ENCODE measurements at places on chromosomes 6 and 20. TPM values are rescaled to one million over a fixed set of nuclear protein-coding genes. Genes with fewer than 3 reads are reported as not detected.

DNA sequence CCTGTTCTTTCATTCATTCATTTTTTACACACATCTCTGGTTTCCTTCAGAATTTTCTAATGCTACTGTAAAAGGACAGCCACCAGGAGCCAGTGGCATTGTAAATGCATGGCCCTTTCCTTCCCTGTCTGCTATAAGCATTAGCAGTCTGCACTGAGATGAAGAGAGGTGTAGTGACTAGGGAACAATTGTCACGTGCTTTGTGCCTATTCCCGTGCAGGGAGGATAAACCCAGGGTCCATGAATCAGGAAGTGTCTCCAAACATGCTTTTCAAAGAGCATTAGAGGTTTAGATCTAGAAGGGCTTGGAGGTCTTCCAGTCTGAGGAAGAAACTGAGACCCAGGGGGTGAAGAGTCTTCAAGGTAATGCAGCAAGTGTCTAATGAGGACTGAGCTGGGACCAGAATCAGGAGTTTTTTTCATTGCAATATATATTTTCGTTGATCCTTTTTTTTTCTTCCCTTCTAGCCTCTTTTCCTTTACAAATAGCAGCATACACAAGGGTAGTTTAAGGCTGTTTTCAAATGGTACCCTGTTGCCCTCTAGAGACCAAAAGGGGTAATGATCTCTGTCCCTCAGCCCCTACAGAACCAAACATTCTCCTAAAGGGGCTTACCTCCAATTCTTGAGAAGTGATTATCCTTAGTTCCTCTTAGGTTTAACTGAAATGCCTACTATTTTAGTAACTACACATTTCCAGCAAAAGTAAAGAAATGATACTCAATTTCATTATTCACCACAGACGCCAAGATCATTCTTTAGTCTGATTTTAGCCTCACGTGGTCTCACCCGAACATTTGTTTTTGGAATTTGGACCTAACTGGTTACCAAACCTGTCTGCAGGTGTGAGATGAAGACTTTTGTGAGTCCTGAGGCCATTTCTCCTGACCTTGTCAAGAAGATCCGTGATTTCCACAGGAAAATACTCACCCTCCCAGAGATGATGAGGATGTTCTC lies 6.6 kb downstream of the TRIM15 start:
- no peak for DNase-seq

GRCh38 chr6:20211941-20212391 lies 303 bp downstream of the MBOAT1 start:
- DNase-seq: peak; percentile 75

DNA sequence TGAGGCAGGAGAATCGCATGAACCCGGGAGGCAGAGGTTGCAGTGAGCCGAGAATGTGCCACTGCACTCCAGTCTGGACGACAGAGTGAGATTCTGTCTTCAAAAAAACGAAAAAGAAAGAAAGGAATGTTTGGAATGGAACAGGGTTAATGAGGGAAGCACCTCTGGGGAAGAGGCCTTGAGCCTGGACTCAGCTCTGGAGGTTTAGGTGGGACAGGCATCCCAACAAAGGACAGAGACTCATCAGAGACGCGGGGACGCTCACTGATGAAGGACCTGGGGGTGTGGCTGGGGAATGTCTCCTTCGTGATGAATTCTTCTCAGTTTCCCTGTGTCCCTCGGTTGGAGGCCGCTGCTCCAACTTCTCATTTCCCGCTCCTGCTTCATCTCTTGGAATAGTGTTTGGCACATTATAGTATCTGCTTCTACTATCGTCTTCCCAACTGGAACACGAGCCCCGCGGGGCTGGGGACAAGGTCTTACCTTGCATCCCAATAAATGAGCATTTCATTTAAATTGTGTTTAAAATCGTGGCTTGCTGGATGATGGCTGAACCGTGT lies 27.6 kb downstream of the KIF25 start:
- no peak for DNase-seq

LY6G6D gene
- not detected for polyA plus RNA-seq

- DNase-seq: no peak
These were observed 140.5 kb upstream of the CST7 start for GRCh38 chr20:24808616-24809015.

DNA sequence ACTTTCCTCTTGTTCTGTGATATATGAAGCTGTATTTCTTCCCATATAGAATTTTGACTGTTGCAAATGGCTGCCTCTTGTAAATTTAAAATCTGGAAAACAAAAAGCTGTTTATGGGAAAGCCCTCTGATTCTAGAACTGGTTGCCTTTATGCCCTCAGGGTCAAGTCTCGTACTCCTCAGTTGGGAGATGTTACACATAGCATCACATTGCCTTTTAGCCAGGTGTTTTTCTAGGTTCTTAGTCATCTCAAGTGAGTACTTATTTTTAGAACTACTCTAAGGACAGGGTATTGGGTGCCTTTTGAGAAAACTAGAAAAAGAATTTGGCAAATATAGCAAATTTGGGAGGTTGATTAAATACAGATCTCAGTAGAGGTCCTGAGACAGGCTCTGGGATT lies 58.5 kb downstream of the ANKS1A start:
- no peak for DNase-seq

ERVFRD-1 gene
- 0.08 TPM for polyA plus RNA-seq

DNA sequence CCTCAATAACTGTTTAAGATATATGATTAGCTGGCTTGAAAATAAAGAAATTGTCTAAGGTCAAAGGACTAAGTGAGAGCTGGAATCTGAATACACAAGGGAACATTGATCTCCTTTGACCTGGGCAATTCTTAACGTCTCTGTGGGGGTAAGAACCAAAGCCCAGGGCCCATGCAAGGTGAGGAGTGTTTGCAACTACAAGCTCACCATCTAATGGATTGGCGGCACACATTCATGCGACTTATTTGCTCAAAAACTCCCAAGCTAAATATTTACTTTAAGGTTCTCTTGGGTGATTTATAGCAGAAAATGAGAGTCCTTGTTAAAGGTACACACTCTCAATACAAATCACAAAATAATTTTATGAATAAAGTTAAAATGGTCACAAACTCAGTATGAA lies 392.0 kb upstream of the FLRT3 start:
- no peak for DNase-seq

ANKEF1 gene
- 0.27 TPM for polyA plus RNA-seq

GRCh38 chr6:130815200-130816071 lies 11.8 kb upstream of the SMLR1 start:
- no peak for DNase-seq

TCF15 gene
- 14.1 TPM for polyA plus RNA-seq

LST1 gene
- 2.3 TPM for polyA plus RNA-seq

DNA sequence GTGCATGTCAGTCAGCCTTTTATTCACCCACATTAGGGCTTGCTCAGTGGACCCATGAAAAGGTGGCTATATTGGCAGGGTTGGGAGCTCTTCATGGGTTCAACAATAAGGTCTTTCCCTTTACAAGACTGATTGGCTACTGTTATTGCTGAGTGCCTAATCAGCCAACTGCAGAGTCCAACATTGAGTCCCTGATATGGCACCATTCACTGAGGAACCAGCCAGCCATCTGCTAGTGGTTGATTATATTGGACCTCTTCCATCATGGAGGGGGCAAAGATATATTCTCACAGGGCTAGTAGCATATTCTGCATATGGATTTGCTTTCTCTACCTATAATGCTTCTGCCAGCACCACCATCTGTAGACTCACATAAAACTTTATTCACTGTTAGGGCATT lies 69.9 kb downstream of the CDKAL1 start:
- no peak for DNase-seq

PRDM1 gene
- 0.53 TPM for polyA plus RNA-seq

DNA sequence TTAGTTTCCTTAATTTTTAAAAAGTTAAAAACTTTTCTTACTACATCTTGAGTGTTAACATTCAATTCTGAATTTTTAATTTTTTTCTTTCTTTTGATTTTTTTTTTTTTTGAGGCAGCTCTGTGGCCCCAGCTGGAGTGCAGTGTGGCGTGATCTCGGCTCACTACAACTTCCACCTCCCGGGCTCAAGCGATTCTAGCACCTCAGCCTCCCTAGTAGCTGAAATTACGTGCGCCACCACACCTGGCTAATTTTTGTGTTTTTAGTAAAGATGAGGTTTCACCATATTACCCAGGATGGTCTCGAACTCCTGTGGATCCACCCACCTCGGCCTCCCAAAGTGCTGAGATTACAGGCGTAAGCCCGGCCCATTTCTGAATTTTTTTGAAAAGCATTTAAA lies 1.2 kb downstream of the DDX43 start:
- DNase-seq: no peak

GRCh38 chr20:32366380-32366779 lies 8.2 kb downstream of the ASXL1 start:
- DNase-seq: no peak

DNA sequence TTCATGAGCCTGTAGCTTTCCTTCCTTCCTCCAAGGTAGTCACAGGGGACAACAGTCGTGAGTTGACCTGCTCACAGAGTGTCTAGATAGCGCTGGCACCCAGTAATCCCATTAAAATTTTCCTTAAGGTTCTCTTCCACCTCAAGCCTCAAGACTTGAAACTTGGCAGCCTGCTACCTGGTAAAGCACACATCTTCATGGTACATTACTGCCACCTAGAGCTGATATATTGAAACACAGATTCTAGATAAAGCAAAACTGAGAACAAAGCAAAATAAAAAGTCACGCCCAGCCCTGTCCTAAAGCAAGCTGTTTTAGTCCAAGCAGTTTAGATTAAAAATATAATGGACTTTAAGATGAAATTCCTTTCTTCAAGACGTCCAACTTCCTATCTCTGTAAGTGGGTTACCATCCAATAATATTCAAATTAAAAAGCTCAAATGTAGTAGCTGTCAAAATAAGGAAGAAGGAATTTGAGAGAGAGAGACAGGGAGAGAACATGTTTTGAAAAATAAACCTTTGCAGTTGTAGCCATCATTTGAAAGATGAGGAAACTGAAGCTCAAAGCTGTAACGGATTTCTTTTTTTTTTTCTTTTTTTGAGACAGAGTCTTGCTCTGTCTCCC lies 50.7 kb upstream of the CD83 start:
- DNase-seq: no peak

CCN6 gene
- not detected for polyA plus RNA-seq

DNA sequence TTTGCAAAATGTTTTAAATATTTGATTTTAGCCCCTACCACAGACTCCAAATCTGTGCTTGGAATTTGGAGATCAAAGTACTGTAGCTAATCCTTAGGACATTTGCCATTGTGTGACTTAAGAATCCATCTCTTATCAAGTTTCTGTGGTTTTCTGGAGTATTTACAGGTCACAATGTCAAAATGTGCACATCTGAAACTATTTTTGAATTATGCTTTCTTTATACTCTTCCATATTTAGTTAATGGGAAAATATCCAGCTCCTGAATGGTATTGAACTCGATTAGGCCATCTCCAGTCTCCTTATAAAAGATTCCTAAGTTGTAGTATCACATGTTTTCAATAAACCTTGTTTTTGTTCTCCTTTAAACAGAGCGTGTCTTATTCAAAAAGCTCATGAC lies 162.5 kb downstream of the KHDC1L start:
- no peak for DNase-seq

DNA sequence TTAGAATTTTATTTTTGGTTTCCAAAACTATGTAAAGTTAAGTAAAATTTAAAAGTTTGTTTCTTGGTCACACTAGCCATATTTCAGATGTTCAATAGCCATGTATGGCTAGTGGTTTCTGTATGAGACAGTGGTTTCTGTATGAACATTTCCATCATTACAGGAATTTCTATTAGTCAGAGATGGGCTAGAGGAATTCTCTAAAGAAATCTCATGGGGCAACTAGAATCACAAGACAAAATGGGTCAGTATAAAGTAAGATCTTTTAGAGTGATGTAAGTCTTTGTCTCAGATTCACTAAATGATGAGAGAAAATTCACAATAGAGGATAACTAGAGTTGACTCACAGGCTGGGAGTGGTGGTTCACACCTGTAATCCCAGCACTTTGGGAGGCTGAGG lies 149.0 kb downstream of the FUT9 start:
- DNase-seq: no peak

- no peak for DNase-seq
These were observed 18.9 kb upstream of the CALHM5 start for GRCh38 chr6:116492331-116493067.

GRCh38 chr20:19628570-19629134 lies 129.4 kb upstream of the RIN2 start:
- DNase-seq: peak; percentile 27

BMP7 gene
- 5.1 TPM for polyA plus RNA-seq

SLC17A1 gene
- polyA plus RNA-seq: not detected

PCSK2 gene
- polyA plus RNA-seq: 0.30 TPM

DNA sequence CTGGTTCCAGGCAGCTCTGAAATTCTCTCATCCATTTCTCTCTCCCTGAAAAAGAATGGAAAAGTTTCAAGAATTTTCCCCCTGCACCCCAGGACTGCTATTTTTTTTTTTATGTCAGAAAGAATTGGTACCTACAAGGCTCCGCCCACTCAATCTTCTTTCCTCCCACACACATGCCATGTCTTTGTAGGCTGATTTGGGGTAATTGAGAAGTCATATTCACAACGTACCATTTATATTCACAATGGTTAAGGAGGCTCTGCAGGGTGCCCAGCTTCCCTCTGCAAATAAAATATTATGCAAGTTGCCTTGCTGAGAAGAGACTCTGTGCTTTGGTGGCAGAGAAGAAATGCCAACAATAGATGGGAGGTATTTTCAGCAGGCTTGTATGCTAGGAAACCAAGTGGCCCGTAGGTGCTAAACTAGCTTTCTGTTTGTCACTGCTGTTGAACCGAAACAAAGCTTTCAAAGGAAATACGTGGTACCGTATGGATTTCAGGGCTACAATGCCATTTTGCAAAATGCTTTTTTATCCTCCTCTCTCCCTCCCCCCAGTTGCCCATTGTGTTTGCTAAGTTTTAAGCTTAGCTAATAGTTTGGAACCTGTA lies 150.0 kb downstream of the PHACTR1 start:
- DNase-seq: no peak

- no peak for DNase-seq
These were observed 54.6 kb upstream of the FNDC1 start for GRCh38 chr6:159114569-159114968.

GGTLC1 gene
- polyA plus RNA-seq: not detected

B3GALT4 gene
- polyA plus RNA-seq: 7.4 TPM

DNA sequence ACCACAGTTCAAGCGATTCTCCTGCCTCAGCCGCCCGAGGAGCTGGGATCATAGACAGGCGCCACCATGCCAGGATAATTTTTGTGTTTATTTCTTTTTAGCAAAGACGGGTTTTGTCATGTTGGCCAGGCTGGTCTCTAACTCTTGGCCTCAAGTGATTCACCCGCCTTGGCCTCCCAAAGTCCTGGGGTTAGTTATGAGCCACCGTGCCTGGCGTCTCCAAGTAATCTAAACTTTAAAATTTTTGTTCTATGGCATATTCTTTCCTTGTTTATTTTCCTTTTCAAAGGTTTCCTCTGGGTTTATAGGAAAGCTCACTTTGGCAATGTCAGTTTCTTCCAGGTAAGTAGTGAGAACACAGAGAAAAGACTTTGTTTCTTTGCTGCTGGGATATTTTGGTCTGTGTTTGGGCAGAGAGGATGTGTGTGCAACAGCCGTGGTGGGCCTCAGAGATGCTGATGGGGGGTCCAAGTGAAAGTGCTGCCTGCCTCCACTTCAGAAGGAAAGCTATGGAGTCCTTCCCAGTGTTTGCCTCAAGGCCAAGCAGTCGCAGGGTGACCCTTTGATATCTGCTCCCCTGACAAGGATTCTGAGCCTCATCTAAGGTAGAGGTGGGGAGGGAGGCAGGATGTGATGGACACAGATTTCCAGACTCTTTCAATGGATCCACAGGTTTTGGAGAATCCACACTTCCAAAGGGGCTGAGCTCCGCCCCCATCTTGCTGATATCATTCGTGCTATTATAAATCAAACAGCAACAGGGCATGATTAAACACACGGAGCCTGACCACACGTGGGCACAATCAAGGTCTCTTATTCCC lies 2.3 kb downstream of the LRP11 start:
- DNase-seq: no peak

TAP2 gene
- 12.0 TPM for polyA plus RNA-seq

GRCh38 chr6:111646942-111647341 lies 41.3 kb upstream of the TRAF3IP2 start:
- no peak for DNase-seq

CD83 gene
- 0.71 TPM for polyA plus RNA-seq
